CD4-positive, CD25-positive, alpha-beta regulatory T cell (primary cell): ENCODE measurements at places on chromosomes 1 and 21. TPM values are rescaled to one million over a fixed set of nuclear protein-coding genes. Genes with fewer than 3 reads are reported as not detected.

- DNase-seq: no peak
Measured at GRCh38 chr1:206790502-206791250, 18.4 kb upstream of the IL10 start.

GRCh38 chr1:12088607-12089006 lies 25.5 kb downstream of the TNFRSF8 start:
- DNase-seq: peak; percentile 87

GRCh38 chr1:24957016-24957807 lies 27.1 kb upstream of the RUNX3 start:
- no peak for DNase-seq

DNA sequence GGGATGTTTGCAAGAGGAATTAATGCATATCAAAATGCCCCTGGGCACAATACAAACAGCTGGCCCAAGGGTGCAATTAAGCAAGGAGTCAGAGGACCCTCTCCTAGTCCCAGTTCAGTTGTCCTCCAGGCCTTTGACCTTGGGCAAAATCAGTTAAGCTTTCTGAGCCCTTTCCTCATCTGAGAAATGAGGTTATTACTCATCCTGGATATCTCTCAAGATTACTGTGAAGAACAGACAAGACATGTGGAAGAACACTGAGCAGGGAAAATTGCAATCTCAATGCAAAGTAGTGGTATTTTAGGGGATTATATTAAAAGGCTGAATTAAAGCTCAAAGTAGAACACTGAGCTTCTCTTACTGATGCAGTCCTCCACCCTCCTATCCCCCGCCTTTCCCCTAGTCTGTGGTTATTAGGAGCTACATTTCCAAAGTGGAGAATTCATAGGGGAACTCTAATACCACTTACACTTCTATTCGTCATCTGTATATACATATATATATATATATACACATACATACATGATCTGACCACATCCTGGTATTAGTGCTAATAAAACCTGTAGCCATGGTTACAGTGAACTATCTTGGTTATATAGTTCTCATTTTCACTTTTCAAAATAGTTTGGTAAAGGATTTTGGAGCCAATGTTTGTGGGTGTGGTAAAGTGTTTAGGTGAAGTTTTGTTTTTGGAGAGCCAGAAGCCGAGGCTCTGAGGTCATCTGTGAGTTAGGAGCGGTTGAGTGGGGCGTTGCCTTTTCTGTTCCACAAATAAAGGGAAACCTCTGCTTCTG lies 18.1 kb downstream of the KIAA0040 start:
- no peak for DNase-seq

GRCh38 chr21:16550118-16550517 lies 820.3 kb downstream of the USP25 start:
- no peak for DNase-seq

- no peak for DNase-seq
Measured at GRCh38 chr1:218444588-218444987, 99.5 kb downstream of the TGFB2 start.

DNA sequence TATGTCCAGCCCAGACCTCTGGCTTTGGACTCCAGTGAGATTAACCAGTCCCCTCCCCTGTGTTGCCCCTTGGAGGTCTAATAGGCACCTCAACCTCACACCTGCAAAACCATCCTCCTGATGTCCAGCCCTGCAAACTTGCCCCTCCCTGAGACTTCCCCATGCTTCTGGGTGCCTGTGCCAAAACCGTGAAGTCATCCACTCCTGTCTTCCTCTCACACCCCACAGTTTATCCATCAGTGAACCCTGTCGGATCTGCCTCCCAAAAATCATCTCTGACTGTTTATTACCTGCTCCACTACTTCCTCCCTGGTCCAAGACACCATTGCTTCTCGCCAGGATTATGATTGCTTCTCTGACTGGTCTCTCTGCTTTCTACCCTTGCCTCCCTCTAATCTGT lies 31.7 kb upstream of the PADI1 start:
- DNase-seq: no peak

DNA sequence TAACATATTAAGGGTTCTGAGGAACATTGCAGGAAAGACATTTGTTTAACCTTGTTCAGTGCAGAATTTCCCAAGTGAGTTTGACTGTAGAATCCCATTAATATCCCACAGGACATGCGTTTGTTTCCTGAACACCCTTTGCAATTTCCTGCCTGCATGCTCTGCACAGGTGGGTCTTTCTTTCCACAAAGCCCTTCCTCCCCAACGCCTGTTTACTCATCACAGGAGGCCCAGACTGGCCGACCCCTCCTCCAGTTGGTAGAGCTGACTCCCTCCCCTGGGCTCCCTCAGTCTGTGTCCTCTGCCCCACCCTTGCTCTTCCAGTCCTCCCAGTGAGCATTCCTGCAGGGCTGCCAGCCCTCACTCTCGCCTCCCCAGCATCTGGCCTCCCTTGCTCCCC lies 47.5 kb upstream of the CTPS1 start:
- DNase-seq: no peak

DNA sequence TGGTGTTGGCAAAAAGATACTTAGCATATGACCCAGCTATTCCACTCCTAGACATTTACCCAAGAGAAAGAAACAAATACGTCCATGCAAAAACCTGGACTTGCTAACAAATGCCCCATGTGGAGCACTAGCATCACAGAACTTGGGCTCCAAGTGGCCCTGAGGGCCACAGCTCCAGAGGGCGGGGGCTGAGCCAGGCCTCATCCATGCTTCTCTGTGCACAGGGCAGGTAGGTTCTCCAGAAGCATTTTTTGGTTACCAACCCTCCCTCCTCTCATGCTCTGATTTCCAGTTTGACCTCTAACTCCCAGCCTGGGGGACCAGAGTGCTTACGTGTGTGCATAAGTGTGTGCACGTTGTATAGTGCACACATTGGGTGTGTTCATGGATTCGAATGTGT lies 2.0 kb downstream of the KRTAP12-2 start:
- DNase-seq: no peak

GRCh38 chr1:178942285-178943198 lies 71.7 kb upstream of the ANGPTL1 start:
- DNase-seq: no peak

DNA sequence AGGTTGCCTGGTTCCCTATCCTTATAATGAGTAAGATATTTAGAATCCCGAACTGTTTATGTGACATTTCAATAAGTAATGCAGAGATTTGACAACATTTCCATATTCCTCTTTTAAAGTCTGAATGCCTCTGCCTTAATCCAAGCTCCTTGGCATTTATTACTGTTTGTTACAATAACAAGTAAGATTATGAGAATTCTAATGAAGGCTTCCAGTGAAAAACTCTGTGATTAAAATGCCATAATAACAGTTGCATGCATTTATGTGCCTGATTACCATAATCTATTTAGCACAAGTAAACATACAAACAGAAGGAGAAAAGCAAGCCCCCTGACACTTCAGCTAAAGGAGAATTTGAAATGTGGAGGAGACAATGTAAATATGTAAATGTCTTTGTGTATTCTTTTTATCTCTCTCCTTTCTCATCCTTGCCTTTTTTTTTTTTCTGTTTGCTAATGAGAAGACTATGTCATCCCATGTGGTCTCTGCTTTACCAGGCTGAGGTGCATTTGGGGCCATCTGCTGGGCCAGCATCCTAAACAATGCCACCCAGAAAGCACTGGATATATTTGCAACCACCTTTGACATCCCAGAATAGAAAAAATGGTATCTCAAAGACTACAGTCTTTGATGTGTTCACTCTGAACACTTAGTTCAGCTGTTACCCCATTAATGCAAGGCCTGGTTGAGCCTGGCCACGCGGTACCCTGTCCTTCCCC lies 17.2 kb upstream of the OLIG2 start:
- DNase-seq: no peak

- no peak for DNase-seq
Measured at GRCh38 chr1:33420870-33421775, 9.8 kb downstream of the PHC2 start.

GRCh38 chr1:11339346-11340232 lies 66.6 kb downstream of the UBIAD1 start:
- DNase-seq: no peak

DNA sequence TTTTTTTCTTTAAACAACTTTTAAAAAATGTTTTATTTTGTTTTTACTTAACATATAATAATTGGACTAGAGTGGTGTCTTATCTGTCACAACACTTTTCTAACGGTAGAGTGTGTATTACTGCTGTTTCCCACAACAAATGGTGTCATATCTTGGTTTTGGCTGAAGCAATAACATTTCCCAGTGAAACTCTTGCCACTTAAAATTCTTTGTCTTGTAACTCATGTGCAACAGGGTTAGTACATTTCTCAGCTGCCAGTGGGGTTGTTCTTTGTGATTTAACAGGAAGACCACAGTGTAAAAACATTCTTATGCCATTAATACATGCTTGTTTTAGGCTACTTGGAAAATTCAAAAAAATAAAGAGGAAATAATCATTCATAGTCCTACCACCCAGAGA lies 43.5 kb downstream of the ALPL start:
- DNase-seq: no peak

DNA sequence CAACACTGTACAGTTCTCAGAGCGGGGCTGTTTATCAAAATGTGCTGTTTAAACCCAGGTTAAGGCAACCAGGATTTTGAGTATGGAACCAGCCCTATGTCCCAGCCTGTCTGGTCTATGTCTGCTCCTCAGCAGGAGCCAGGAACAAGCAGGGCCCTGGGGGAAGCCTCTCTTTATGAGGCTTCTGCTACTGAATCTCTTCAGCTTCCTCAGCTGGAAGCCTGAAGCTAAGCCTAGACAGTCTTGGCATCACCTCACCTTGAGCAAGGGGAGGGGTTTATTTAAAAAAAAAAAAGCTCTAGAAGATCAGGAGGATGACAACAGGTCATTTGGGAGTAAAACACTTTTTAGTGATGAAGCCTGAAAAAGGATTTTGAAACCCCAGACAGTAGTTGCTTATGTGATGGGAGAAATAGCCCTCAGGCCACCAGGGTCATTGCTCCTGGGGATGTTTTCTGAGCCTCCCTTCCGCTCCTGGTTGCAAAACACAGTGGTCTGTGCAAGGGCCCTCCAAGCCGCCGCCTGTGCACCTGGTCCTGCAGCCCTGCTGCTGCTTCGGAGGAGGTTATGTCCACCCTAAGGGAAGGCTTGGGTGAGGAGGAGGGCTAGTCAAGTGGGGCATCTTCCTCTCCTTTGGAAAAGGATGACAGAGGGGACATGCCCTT lies 21.8 kb upstream of the GRHL3 start:
- no peak for DNase-seq

DNA sequence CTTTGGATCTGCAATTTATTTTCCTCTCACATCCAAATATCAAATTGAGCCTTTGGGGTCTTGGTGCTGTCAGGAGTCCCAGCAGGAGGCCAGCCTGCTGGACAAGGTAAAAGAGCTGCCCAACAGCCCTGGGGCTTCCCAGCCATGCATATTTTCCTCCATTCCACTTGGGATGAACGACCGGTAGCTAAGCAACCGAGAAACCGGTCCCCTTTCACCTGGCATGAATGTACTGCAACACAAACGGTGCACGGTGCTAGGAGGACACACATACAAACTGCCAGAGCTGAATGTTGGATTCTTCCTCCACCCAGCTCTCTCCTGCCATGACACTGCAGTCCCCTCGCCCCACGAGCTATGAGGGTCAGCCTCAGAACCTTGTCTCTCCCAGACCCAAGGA lies 42.7 kb downstream of the BCAR3 start:
- no peak for DNase-seq

Gene CD101
- polyA plus RNA-seq: 4.3 TPM

Gene LBR
- 175 TPM for polyA plus RNA-seq

Gene CLCN6
- 3.0 TPM for polyA plus RNA-seq
